RCC 7860 (cell line): ENCODE measurements at places on chromosomes 11 and 22.

DNA sequence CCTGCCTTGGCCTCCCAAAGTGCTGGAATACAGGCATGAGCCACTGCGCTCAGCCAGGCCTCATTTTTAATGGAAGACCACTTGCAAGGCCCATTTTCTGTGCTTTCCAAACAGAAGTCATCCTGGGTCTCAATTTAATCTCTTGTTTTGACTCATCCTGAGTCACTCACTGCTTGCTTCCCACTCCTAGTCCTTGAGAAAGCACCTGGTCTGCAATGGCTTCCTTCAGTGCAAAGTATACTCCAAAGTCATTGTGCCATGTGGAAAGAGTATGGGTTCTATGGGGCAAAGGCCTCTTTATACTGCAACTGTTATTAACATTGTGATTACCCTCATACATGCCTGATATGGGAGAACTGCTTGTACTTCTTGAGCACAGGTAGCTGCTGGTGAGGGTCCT, 18.3 kb upstream of the SLC5A1 start:
- DNase-seq: peak; percentile 37

DNA sequence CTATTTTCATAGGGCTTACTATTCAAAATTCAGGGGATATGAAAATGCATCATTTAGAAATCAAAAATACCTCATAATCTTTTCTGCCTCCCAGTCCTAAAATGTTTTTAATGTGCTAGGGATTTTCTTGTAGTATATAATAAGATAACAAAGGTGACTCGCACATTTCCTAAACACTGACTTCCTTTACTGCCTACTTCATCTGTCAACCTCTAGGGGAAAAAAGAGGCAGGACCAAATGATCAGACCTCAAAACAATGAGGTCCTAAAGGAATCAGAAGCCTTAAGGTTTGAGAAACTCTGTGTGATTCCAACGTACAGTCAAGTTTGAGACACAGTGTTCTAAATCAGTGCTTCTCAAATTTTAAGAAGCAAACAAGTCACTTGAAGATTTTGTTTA, 56.1 kb upstream of the POU2AF2 start:
- no peak for DNase-seq

- DNase-seq: no peak
These were observed 100.0 kb downstream of the AMBRA1 start for GRCh38 chr11:46493791-46494190.

DNA sequence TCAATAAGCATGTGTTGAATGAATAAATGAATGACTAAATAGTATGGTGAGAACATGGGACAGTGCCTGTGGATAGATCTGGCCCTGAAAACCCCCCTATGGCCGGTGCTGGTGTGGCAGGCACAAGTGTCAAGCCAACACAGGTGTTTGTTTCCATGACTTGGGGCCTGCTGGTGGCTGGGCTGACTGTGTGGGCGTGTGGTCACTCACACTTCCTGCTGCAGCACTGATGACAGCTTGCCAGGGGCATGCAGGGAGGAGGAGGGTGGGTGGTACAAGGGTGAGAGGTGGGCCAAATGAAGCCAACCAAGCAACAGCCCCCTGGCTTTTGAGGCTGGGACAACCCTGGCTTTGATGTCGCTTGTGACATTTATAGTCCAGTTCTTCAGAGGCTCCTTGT, 30.3 kb upstream of the ABCC8 start:
- no peak for DNase-seq

GRCh38 chr22:26444777-26445176, 15.7 kb downstream of the ASPHD2 start:
- DNase-seq: no peak

- no peak for DNase-seq
These were observed 622.3 kb upstream of the CHORDC1 start for GRCh38 chr11:90845126-90845525.

DNA sequence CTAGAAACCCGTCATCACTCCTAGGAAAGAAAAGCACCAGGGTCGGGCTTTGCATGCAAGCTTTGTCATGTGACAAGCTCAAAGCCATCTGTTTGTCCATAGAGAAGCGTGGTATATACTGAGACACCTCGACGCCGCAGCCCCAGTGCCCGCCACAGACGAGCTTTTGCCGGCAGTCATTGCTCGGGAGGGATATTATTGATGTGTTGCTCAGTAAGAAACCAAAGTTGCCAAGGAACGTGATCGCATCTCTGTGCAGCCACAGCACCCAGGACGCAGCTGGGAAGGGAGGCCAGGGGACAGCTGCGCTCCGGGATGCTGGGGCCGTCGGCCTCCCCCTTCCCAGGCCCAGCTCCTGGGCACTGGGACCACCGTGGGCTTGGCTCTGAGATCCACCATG, 89.5 kb upstream of the KCNQ1OT1 start:
- DNase-seq: no peak

- no peak for DNase-seq
These were observed 29.9 kb downstream of the FAM181B start for GRCh38 chr11:82703796-82704195.

DNA sequence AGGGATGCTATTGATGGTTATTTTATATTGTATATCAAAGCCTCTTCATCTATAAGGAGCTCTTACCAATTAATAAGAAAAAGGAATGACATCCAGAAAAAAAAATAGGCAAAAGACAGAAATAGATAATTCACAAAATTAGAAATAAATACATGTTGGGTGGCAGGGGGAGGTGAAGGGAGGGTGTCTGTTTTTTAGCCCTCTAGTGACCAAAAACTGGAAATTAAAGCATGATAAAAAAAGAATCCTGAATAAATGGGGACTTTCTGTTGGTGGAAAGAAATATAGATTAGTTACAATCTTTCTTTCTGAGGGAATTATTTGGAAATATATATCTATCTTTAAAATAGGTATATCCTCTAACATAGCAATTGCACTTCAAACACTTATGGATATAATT, 42.0 kb upstream of the TTC36 start:
- no peak for DNase-seq

DNA sequence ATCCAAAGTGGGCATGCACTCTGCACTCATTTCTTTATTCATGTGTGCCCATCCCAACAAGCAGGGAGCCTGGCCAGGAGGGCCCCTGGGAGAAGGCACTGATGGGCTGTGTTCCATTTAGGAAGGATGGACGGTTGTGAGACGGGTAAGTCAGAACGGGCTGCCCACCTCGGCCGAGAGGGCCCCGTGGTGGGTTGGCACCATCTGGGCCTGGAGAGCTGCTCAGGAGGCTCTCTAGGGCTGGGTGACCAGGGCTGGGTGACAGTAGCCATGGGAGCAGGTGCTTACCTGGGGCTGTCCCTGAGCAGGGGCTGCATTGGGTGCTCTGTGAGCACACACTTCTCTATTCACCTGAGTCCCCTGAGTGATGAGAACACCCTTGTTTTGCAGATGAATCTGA, 129.3 kb upstream of the B3GAT1 start:
- no peak for DNase-seq

DNA sequence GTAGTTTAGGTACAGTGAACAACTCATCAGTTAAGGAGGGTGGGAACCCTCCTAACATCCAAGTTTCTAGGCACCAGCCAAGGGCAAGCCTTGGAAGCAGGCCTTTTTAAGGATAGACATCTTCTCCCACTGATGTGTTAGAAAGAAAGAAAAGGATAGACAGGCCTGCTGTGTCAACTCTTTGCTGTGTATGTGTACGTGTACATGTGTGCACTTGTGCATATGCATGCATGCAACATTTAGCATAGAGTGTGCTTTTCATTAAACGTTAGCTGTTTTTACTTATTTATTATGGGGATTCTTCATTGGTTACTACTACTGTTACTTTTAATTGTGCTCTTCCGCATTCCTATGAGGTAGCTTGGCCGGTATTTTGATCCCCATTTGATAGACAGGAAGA, 36.1 kb downstream of the RNF169 start:
- DNase-seq: no peak

DNA sequence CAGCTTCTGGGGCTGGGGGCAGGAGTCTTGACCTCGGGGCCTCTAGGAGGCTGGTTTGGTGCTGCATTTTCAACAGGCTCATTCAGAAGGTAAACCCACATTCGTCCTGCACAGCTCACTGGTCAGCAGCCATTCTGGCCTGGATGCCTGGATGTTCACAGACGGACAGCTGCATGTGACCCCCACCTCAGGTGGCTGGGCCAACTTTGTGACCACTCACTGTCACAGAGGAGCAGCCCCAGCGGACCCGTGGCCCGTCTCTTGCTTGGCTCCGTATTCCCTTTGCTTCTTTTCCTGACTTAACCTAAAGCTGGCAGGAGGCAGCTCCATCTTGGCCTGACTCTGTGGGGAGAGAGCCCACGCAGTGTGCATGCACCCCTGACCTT, 8.2 kb downstream of the DGCR8 start:
- DNase-seq: no peak

DNA sequence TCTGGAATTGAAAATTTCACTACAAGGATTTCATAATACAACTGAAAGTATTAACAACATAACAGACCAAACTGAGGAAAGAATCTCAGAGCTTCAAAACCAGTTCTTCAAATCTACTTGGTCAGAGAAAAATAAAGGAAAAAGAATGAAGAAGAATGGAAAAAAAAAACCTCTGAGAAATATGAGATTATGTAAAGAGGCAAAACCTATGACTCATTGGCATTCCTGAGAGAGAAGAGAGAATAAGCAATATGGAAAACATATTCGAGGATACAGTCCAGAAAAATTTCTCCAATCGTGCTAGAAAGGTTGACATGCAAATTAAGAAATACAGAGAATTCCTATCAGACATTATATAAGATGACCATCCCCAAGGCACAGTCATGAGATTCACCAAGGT, 23.4 kb upstream of the GPR83 start:
- no peak for DNase-seq

GRCh38 chr11:9112075-9112474, 20.7 kb upstream of the SCUBE2 start:
- no peak for DNase-seq

DNA sequence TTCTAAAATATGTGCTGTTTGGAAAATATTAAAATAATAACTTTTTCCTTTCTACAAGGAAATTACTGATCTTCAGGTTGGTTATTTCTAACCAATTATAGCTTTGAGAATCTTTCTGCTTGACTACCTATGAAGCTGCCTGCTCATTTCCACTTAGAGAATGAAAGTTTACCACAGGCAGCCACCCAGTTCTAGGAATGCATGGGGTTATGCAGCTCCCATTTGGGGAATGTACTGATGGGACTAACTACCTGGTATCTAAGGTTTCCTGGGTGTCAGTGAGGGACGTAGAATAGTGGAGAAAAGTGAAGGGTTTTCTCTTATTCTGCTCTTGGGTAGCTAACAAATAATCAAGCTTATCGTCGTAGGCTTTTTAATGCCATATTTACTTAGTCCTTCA, 73.4 kb downstream of the DEUP1 start:
- DNase-seq: no peak

DNA sequence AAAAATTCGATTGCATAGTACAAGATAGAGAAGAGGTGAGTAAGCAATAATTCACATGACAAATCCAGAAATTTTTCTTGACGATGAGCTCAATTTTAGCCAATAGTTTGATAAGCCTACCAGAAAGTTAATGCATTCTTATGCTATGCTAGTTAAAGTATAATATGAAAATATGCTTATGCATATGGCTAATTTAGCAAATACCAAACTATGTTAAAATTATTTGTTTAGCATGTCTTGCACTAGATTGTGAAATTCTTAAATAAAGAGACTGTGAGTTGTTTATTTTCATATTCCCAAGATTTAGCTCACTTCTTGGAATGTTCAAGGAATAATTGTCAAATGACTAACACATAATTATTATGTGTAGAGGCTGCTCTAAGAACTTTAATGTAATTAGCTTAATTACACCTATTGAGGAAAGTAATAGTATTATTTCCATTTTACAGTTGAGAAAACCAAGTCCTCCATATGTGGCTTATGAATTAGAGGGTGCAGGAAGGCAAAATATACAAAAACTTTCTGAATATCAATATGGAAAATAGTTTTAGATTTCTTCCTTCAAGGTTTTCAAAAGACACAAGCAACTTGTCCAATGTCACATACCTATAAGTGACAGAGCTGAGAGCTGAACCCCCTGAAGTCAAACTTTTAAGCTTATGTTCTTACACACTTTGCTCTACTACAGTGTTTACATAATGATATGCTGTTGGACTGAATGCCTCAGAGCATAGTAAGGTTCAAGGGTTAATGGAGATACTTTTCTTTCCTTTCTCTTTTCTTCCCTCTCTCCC, 45.9 kb upstream of the ARHGAP20 start:
- no peak for DNase-seq

GRCh38 chr22:24947881-24948280, 1.4 kb upstream of the LHFPL7 start:
- no peak for DNase-seq

DNA sequence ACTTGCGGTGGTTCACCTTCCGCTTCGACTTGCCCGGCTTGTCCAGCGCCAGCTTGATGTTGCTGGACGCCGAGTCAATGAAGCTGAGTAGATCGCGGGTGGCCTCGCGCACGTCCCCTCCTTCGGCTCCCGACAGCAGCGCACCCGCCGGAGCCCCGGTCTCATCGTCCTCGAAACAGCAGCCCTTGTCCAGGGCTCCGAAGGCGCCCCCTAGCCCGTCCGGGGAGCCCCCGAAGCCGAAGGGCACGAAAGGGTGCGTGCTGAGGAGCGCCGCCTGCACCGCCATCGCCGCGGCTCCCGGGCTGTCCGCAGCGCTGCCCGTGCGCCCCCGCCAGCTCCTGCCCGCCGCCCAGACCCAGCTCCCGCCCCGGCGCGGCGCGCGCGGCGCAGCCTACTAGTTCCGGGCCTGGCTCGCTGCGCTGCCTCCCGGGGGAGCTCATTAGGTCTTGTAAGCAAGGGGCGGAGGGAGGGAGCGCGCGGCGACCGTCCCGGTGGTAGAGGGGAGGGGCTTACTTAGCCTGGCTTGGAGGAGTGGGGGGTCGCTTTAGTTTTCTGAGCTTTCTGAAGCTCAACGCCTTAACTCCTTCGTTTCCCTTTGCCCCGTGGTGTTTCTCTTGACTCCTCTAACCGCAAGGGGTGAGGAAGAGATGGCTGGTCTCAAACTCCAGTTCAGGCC, at the start of gene FAM181B:
Gene FAM181B (minus strand): TSS at position 421 of the 676 bp plus-strand sequence. CDS start 135 bp downstream, at position 286.
- no peak for DNase-seq

DNA sequence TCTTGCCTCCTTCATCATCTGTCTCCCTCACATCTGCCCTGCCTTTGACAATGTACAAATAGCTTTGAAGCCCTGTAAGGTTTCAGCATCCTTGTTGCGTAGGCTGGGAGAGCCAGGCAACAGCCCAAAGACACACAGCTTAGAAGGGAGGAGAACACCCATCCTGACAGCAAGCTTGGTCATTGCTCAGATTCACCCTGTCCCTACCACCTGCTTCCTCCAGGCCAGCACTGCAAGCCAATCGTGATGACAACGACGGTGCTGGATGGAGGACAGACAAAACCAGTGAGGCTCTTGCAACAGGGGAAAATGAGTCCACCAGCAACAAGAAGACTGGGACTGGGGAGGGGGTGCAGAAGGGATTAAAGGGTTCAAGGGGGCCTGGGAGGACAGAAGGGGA, 32.9 kb upstream of the CD5 start:
- no peak for DNase-seq

GRCh38 chr22:18063306-18063705, 14.5 kb upstream of the PEX26 start:
- no peak for DNase-seq

DNA sequence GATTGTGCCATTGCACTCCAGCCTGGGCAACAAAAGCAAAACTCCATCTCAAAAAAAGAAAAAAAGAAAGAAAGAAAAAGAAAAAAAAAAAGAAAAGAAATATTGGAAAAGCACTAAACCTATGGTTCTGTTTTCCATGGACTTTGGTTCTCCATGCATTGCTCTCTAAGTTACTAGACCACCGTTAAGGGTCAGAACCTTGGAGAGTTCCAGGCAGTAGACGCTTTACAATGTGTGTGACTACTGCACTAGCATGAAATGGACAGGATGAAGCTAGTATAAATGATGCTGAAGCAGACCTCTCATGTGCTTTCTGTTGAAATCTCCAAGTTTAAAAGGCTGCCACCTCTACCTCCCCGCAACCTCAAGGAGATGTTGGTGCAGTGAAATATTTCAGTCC, 63.5 kb downstream of the SIK2 start:
- DNase-seq: no peak
